Hypothalamus (tissue), 51 donors: ENCODE measurements at places on chromosomes 11 and 22.

DNA sequence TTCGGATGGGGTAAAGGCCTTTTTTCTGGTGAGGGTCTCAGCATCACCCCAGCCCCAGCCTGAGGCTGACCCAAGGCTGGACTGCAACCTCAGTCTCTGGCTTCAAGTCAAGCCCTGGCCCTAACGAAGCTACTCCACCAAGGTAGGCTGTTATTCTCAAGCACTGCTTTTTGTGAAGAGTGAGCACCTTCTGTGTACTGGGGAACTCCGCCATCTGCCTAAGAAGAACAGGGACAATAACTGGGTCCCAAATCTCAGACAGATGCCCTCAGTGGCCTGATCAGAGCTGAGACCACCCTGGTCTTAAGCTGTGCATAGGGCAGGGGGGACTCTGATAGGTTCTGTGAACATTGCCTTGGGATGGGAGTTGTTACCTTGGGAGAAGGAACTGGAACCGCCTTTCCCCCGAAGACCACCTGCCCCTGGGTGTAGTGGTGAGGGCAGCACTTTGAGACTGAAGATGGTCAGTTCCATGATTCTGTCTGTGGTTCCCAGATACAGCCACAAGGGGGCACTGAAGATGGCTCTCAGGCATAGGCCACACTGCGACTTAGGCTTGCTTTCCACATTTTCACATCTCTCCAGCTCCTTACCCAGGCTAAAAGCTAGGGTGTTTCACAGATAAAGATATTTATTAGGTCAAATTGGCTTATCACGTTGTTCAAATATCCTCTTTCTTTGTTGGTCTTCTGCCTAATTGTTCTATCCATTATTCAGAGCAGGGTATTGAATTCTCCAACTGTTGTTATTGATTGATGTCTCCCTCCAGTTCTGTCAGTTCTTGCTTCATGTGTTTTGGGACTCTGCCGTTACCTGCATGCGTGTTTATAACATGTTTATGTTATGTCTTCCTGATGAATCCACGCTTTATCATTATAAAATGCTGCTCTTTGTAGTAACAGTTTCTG lies 11.8 kb upstream of the UVRAG start:
- DNase-seq = peak; percentile 35

- DNase-seq = no peak
These were observed 497.1 kb downstream of the BRD1 start for GRCh38 chr22:49330421-49331222.

DNA sequence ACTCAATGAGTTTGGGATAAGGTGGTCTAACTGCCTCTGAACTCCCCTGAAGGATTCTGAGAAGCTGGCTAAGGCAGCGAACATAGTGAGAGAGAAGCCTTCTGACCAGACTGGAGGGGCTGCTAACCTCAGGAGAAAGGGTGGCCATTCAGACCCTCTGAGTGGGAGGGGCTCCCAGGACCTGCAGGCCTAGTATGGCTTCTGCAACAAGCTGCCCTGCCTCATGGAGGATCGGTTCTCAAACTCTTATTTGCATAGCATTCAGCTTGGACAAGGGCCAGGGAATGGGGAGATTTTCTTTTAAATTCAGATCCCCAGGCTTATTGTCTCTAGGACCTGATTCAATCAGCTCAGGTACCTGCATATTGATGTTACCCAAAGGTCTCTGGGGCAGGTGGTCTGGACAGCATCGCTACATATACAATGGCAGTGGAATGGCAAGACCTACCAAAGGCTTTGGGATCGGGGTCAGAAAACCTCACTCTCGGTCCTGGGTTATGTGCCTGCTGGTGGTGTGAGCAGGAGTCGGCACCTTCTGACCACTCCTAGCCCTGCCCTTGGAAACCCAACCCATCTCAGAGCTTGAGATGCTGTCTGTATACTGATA lies 599.1 kb downstream of the BRD1 start:
- DNase-seq = no peak

DNA sequence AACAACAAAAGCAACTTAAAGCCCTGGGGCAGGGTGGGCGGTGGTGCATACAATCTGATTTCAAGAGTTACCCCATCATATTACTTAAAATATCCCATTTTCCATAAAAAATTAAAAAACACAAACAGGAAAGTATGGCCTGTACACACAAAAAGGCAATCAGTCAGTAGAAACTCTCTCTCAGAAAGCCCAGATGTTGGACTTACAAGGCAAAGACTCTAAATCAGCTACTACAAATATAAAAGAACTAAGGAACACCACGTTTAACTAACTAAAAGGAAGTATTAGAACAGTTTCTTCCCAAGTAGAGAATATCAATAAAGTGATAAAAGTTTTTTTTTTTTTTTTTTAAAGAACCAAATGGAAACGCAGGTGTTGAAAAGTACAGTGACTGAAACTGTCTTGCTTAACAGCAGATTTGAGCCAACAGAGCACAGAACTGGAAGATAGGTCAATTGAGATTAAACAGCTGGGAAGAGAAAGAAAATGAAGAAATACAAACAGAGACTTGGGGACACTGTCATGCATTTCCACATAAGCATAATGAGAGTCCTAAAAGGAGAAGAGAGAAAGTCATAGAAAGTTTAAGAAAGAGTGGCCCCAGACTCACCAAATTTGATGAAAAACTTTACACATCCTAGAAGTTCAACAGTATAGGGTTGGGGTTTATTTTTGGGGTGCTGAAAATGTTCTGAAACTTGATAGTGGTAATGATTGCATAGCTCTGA lies 8.6 kb downstream of the SC5D start:
- no peak for DNase-seq

DNA sequence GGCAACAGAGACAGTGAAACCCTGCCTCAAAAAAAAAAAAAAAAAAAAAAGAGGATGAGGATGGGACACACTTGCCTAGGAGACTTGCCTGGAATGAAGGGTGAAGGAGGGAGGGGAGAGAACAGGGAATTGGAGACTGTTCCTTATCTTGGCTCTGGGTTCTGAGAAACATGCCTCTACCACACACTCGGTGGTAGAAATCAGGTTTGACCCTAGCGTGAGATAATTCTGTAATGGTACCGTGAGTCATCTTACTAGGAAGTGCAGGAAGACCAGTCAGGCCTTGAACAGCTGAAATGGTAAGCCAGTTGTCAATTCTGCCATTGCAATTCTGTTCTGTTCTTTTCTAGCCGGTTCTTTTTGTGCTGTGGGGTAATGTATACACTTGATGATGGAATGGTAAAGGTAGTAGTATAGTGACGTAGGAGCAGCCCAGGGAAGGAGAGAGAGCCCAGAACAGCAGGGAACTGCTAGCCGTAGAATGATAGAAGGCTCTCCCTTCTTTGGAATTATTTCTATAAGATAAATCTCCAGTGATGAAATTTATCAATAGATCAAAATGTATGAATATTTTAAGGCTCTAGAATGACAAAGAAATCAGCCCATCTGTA lies 3.9 kb upstream of the AMBRA1 start:
- no peak for DNase-seq

DNA sequence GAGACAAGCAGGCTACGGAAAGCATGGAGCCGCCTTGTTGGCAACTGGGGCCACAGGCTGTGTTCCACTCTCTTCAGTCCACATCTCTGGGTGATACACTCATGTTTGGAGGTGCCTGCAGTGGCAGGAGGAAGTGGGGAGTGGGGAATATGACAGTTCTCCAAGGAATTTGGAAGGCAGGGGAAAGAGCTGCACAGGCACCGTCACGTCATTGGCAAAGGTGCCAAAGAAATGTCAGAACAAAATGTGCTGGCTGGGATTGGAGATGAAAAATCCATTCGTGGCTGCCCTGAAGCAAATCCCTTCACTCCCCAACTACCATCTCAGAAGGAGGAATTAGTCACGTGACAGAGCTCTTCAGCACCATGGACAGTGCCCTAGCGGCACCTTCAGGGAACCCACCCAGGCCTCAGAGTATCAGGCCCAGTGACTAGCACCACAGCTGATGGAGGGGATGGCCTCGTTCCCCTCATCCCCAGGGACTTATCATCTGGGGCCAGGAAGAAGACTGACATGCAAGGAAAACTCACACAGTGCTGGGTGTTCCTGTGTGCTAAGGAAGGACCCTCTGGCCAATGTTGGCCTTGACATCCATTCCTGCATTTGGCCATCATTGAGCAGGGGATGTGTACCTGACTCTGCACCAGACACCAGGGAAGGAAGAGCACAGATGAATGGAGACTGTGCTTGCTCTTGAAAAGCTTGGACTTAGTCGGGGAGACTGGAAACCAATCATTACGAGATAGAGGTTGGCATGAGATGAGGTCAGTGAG lies 48.5 kb upstream of the PRDM11 start:
- DNase-seq = no peak

GRCh38 chr11:118263695-118264568 lies at the start of gene MPZL2:
Gene MPZL2 (minus strand): TSS chr11:118264297. CDS start chr11:118264153, 144 bp downstream.
- DNase-seq = no peak

GRCh38 chr11:102733232-102733875 lies 8.6 kb upstream of the MMP8 start:
- no peak for DNase-seq

DNA sequence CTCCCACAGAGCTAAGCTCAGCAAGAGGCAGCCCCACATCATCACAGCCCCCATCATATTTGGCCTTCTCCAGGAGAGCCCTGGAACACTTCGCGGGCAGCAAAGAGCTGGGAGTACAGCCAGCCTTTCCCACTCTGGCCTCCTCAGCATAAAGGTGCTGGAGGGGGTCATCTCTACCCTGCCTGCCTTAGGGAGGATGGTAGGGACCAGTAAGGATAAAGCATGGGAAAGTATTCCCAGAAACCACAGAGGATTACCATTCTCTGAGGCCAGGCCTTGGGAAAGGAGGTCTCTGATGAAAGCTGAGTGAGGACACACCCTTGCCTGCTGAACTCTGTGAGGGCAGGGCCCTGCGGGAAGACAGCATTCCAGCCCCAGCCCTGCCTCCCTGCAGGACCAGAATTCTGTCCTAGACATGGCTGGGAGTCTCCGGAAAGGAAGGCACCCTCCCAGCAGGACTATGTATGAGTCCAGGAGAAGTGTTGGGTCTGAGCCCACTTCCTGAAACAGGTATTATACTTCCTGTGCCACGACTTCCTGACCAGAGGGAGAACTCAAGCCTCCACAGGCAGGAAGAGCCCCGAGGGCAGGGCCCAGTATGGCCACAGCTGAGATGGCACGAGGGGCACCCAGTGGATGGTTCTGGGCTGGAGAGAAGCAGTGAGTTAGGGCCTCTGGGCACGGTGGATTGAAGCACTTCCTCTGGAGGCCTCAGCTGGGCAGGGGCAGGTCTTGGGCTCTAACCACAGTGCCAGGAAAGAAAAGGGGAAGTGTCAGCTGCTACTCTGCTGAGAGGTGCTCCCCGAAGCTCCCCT lies 12.9 kb upstream of the CASTOR1 start:
- no peak for DNase-seq

DNA sequence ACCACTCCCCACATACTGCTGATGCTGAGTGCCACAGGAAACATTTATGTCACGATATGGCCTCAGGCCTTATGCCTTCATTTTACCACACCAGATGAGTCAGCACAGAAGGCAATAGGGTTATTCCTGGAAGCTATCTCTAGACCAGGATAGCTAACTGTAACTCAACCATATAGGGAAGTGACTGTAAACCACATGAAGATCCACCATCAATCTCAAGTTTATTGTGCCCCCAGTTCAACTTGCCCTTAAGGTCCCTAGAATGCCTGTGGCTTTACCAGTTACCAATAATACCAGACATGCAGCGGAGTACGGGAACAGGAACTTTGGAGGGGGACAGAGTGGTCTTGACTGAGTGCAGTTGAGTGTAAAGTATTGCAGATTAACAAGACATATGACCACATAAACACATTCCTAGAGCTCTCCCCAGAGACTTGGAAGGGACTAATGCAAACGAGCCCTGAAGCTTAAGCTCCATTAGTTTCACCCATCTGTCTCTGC lies 180.9 kb downstream of the KIF18A start:
- no peak for DNase-seq

- DNase-seq = no peak
These were observed 498.3 kb downstream of the BUD13 start for GRCh38 chr11:116274521-116274920.

- no peak for DNase-seq
These were observed 19.4 kb downstream of the IGLL5 start for GRCh38 chr22:22906907-22907550.

DNA sequence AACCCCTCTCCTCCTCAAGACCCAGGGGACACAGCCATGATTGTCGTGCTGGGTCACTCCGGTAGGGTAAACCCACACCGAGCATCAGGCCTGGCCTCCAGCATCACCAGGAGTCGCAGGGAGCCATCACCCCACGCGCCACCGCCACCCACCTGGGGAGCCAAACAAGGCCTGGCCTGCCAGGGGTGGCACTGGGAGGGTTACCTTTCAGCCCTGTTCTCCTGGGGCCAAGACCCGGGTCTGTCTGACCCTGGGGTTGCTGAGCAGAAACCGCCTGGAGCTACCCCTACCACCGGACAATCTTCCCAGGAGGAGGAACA lies 39.3 kb upstream of the NNMT start:
- no peak for DNase-seq

- no peak for DNase-seq
These were observed 12.7 kb downstream of the LRFN4 start for GRCh38 chr11:66869567-66869870.

GRCh38 chr11:18723991-18724390 lies 2.0 kb downstream of the IGSF22 start:
- no peak for DNase-seq

- no peak for DNase-seq
These were observed 16.2 kb upstream of the VPREB1 start for GRCh38 chr22:22228421-22228820.

DNA sequence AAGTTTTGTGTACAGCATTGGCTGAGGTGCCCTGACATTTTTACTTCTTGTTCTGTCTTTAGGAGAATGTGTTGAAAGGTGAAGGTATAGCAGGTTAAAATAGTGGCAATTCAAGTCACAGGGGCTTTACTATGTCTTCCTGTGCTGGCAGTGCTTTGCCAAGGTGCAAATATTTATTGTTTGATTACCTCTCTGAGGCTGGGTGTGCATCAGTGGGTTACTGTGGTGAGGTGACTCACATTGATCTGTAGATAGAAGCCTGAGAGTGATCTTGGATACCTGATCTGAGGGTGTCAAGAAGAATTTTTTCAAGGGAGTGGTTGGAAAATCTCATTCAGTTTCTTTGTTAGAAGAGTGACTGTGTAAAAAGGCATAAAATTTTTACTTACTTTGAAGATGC lies 90.0 kb downstream of the ARHGAP42 start:
- no peak for DNase-seq

DNA sequence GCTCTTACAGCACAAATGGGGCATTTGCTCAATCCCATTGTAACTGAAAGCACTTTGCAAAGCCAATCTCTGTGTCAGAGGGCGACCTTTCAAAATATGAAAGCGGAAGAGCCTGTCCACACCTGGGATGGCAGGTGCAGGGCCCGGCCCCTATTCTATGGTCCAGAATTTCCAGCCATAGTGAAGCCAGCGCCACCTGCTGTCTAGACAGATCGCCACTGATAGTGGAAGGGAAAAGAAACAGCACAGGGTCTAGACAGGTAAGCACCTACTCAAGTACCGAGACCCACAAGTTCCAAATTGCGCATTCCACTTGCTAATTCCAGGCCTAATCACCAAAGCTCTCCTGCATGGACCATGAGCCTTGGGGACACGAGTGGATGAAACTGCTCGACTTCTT lies 141.4 kb downstream of the NTM start:
- DNase-seq = no peak

GRCh38 chr11:16745950-16746605 lies 7.6 kb downstream of the C11orf58 start:
- no peak for DNase-seq
